ENCODE measurements at places on chromosomes 2 and 18.

GRCh38 chr2:13682540-13683272 is 949.8 kb upstream of the LRATD1 start:
- no peak for DNase-seq
- H3K27me3 ChIP-seq: peaks cover 2% of the 10 kb centered on the region
- peaks cover 3% of the 10 kb centered on the region for H3K4me1 ChIP-seq
- H3K27ac ChIP-seq: no peak overlapping the region

DNA sequence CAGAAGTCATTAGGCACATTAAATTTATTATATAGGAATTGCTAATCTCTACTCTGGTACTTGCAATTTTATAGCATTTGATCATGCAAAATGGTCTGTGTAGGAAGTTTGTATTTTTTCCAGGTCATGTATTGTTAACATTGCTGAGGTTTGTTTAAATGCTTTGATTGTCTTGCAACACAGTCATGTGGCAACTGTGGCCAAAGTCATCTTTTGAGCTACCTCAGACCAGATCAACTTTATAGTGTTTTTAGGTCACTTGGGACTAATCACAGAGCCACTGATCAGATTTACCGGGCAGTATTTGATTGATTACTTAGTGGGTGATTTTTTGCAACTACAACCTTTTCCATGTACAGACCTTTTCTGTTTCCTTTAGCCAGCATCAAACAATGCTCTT is 3.7 kb downstream of the SERPINB5 start:
- no peak overlapping the region for H3K4me3 ChIP-seq
- no peak overlapping the region for H3K27ac ChIP-seq
- no peaks in the 10 kb centered on the region for H3K36me3 ChIP-seq
- H3K27me3 ChIP-seq: no peaks in the 10 kb centered on the region
- no peak for DNase-seq

GRCh38 chr2:169877398-169877797 is 50.1 kb downstream of the UBR3 start:
- no peaks in the 10 kb centered on the region for H3K36me3 ChIP-seq
- no peak overlapping the region for H3K27ac ChIP-seq
- H3K27me3 ChIP-seq: peaks cover 2% of the 10 kb centered on the region
- no peak overlapping the region for H3K4me3 ChIP-seq
- no peak for DNase-seq
- H3K4me1 ChIP-seq: no peaks in the 10 kb centered on the region

GRCh38 chr2:148901142-148901541 is 26.1 kb downstream of the KIF5C start:
- peaks cover 7% of the 10 kb centered on the region for H3K27me3 ChIP-seq
- H3K4me1 ChIP-seq: peaks cover 60% of the 10 kb centered on the region
- peak overlapping the region; percentile 70 for H3K27ac ChIP-seq
- H3K4me3 ChIP-seq: no peak overlapping the region

DNA sequence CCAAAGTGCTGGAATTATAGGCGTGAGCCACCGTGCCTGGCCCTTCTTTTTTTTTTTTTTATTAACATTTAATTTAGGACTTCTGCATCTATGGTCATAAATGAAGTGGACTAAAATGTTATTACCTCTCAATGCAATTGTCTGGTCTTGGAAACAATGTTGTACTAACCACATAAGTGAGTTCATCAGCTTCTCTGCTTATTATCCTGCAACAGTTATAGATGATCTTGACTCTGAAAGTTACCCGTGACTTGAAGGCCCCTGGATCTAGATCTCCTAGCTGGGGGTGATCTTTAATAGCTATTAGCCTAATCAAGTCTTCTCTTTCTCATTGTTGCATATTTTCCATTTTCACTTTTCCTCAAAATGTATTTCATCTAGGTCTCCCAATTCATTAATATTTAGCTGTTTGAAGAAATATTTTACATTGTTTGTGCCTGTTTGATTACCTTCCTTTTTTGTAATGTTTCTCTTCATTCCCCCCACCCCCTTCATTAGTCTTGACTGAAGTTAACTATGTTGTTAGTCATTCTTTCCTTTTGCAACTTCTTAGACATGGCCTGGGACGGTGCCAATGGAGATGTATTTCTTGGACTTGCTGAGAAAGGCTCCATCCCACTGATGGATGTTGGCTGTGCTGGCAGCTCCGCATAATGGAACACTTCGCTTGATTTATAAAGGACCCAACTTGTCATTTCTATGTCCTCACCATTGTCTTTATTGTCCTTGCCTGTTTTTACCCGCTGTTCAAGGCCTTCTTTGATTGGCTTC is 141.6 kb upstream of the RIOK3 start:
- no peak for DNase-seq
- H3K27me3 ChIP-seq: peaks cover 5% of the 10 kb centered on the region
- H3K36me3 ChIP-seq: peaks cover 12% of the 10 kb centered on the region
- no peak overlapping the region for H3K4me3 ChIP-seq
- H3K4me1 ChIP-seq: no peaks in the 10 kb centered on the region

GRCh38 chr2:145751629-145752028 is 1231.7 kb upstream of the ZEB2 start:
- H3K4me3 ChIP-seq: no peak overlapping the region
- no peak for DNase-seq
- H3K36me3 ChIP-seq: no peaks in the 10 kb centered on the region

DNA sequence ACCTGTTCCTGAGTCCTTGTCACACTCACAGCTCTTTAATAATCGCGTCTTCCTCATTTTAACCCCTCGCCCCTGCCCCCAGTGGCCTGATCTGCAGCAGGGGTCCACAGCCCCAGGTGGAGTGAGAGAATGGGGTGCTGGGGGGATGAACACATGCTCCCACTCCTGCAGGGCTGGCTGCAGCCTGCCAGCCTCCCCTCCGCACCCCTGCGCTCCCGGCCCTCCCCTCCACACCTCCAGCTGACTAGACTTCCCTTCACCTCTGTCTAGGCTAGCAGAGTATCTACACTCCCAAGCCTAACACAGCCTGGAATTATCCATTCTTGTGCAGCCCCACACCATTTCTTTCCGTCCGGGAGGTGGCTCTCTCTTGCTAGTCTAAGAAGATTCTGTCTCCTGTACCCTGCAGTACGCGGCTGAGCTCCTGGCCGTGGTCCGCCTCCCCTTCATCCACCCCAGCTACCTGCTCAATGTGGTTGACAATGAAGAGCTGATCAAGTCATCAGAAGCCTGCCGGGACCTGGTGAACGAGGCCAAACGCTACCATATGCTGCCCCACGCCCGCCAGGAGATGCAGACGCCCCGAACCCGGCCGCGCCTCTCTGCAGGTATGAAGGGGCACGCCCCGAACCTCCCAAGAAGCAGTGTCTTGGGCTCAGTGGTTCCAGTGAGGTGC is 231.6 kb downstream of the ATAD2B start:
- DNase-seq: no peak
- no peak overlapping the region for H3K27ac ChIP-seq
- H3K27me3 ChIP-seq: peaks cover 44% of the 10 kb centered on the region

- H3K27me3 ChIP-seq: no peaks in the 10 kb centered on the region
- H3K36me3 ChIP-seq: no peaks in the 10 kb centered on the region
- no peaks in the 10 kb centered on the region for H3K4me1 ChIP-seq
- no peak overlapping the region for H3K27ac ChIP-seq
- no peak overlapping the region for H3K4me3 ChIP-seq
- DNase-seq: no peak
These were observed 617.3 kb downstream of the KCNJ3 start for GRCh38 chr2:155315768-155316167.

DNA sequence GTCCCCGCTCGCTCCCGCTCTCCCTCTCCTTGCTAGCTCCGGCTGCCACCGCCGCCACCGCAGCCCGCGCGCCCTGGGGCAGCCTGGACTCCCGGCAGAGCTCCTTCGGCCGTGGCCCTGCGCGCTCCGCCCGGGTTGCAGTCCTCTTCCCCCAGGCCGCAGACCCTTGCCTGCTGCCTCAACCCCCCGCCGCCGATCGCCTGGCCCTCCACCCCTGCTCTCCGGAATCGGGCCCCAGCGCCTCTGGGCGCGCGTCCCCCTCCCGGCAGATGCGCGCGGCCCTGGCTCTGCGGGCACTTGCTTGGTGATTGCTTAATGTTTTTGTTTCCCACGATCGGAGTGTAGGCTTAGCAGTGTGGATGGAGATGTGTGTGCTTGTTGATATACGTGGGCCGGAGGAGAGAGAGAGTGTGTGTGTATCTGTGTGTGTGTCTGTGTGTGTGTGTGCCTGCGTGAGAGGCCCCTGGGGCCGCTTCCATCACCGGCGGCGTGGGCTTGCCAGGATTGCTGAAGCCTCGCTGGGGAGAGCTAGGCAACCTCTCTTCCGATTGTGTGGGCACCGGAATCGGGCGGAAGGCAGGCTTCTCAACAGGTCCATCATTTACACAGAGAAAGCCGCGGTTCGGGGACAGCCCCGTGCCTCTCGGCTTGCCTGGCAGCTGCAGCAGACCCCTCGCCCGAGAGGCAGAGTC is 877 bp downstream of the INHBB start:
- peak overlapping the region; percentile 81 for H3K4me3 ChIP-seq
- no peaks in the 10 kb centered on the region for H3K36me3 ChIP-seq
- peak; percentile 50 for DNase-seq
- peaks cover 14% of the 10 kb centered on the region for H3K4me1 ChIP-seq
- peaks cover 17% of the 10 kb centered on the region for H3K27me3 ChIP-seq
- no peak overlapping the region for H3K27ac ChIP-seq

DNA sequence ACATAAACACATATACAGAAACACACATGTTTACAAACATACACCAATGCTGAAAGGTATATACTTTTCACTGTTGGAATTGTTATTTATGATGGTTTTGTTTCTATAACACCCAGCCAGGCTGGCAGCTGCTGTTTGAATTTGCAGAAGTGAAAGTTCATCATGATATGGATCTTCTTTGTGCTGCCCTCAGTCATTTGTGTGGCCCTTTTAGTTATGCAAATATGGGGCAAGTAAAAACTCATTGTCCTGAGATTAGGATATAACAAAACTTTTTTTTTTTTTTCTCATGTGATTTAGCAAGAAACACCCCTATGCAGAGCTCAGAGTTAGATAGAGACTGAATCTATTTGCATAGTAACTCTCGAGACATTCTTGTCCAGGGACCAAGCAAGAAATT is 714.1 kb downstream of the KCNJ3 start:
- no peak overlapping the region for H3K27ac ChIP-seq
- H3K36me3 ChIP-seq: peaks cover 11% of the 10 kb centered on the region
- no peak overlapping the region for H3K4me3 ChIP-seq
- no peak for DNase-seq
- no peaks in the 10 kb centered on the region for H3K4me1 ChIP-seq
- no peaks in the 10 kb centered on the region for H3K27me3 ChIP-seq

GRCh38 chr2:8543060-8543382 is 138.8 kb upstream of the ID2 start:
- H3K4me1 ChIP-seq: peaks cover 11% of the 10 kb centered on the region
- DNase-seq: no peak
- H3K27me3 ChIP-seq: peaks cover 13% of the 10 kb centered on the region
- peaks cover 4% of the 10 kb centered on the region for H3K36me3 ChIP-seq
- no peak overlapping the region for H3K27ac ChIP-seq

- H3K4me1 ChIP-seq: peaks cover 2% of the 10 kb centered on the region
- peaks cover 3% of the 10 kb centered on the region for H3K27me3 ChIP-seq
- H3K4me3 ChIP-seq: no peak overlapping the region
These were observed 265.5 kb downstream of the TGIF1 start for GRCh38 chr18:3715231-3716080.

DNA sequence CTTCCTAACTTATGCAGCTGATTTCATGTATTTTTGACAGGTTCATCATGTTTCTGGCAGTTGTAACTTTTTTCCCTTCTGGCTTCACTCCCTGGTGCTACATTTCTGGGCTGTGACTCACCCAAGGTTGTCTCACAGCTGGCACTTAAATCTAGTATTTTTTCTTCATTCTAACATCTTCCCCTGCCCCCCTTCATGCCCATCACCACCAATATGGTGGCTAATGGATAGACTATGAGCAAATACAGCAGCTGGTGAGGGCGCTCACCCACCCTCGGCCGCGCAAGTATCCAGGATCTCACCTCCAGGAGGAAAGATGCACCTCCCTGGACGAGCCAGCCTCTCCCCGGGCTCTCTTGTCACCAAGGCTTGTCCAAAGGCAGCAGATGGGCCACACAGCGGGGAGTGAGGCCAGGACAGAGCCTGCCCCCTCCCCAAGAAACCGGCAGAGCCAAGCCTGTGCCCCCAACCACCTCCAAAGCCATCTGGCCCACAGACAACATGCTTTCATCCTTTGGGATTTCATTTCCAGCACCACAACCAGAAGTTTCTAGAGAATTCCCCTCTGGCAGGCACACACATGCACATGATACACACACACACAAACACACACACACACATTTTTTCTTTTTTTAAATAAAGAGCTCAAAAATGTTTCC is 39.1 kb downstream of the ATOH8 start:
- H3K4me3 ChIP-seq: peak overlapping the region; percentile 81
- H3K27ac ChIP-seq: peak overlapping the region; percentile 91
- H3K36me3 ChIP-seq: no peaks in the 10 kb centered on the region
- H3K27me3 ChIP-seq: peaks cover 18% of the 10 kb centered on the region
- peak; percentile 65 for DNase-seq

DNA sequence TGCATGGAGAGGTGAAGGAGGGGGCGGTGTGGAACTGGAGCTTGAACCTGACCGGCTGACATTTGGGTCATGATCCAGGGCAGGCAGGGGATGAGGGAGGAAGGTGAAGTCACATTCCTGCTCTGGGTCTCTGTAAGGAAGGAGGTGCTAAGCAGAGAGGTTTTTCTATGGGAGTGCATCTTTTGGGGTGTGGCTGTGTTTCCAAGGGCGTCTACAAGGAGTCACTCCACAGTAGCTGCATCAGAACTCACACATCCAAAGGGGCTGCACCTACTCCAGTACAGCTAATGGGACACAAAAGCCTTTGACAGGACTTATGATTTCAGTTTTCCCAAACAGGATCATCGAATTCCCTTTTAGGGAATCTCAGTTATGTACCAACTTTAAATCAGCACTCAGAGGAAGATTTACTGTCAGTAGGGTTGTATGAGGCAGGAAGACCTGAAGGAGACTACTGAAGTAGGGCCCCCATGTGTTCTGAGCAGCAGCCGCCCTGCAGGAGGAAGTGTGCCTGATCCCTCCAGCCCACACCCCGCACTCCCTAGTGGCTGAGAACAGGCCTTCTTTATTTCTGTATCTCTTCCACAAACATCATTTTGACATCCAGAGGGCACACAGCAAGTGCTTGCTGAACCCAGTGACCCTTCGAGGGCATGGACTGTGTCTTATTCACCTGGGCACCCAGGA is 137.2 kb downstream of the CELF4 start:
- no peak for DNase-seq
- peaks cover 13% of the 10 kb centered on the region for H3K4me1 ChIP-seq
- no peak overlapping the region for H3K27ac ChIP-seq
- H3K27me3 ChIP-seq: peaks cover 5% of the 10 kb centered on the region

- no peak for DNase-seq
- H3K36me3 ChIP-seq: no peaks in the 10 kb centered on the region
- H3K4me3 ChIP-seq: peak overlapping the region; percentile 56
- H3K4me1 ChIP-seq: peaks cover 55% of the 10 kb centered on the region
These were observed 63.4 kb upstream of the CHRNA1 start for GRCh38 chr2:174827371-174828369.

Data from glutamatergic neuron (in vitro differentiated cells).